ENCODE measurements at places on chromosomes 5 and 9.
A peak's percentile ranks its signal among the peaks of the same experiment; 100 is the strongest.

GRCh38 chr5:137268646-137269045 is 230.5 kb downstream of the SPOCK1 start:
- no peak for DNase-seq

- DNase-seq: peak; percentile 91
Observed at GRCh38 chr5:57698802-57699201, 216.2 kb upstream of the ACTBL2 start.

DNA sequence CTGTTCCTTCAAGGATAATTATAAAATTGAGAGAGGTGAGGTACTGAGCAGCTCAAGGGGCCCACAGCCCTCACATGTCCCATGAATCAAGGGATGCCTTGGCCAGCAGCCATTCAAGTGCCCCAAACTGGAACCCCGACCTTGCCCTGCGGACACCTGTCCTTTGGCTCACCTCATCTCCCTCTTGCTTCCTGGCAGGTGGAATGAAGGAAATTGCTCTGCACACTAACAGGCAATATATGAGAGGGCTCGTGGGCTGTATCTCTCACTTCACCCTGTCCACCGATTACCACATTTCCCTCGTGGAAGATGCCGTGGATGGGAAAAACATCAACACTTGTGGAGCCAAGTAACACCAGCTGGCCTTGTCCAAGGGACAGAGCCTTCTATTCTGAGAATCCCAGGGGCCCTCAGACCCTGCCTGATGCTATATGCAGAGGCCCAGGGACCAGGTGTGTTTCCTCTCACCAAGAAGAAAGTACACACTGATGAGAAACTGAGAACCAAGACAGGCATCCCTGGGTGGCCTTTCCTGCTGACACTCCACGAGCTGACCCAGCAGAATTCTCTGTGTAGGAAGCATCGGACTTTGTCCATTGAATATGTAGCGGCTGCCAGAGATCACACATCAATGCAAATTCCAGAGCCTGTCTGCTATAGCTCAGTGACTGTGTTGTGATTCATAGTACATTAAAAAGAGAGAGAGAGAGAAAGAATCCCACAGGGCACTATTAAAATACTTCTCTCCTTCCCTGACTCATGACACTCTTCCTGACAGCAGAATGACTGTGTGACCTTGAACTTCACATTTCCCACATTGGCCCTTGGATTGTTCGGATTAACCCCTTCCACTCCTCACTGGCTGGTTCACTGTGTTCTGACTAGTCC is 92.6 kb downstream of the LIFR start:
- DNase-seq: peak; percentile 84

DNA sequence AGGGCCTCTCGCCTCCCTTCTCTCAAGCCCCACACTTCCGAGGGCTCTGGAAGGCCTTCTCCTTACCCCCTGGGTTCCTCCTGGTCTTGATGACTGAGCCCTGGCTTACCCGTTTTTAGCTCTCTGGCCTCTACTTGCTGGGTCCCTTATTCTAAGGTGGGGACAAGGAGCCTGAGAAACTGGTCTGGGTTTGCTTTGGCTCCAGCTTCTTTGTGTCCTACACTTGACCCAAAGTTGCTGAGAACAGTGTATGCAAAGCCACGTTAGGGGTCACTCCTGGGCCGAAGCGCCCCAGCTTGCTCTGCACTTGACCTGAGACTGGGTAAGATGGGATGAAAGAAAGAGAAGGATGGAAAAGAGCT is 788 bp downstream of the ZNF346 start:
- no peak for DNase-seq

GRCh38 chr5:55997742-55998351 is 3.1 kb upstream of the IL6ST start:
- peak; percentile 86 for DNase-seq

GRCh38 chr9:129036923-129037766 is 719 bp downstream of the MIGA2 start:
- peak; percentile 34 for DNase-seq
